ENCODE measurements at places on chromosomes 2 and 18.

DNA sequence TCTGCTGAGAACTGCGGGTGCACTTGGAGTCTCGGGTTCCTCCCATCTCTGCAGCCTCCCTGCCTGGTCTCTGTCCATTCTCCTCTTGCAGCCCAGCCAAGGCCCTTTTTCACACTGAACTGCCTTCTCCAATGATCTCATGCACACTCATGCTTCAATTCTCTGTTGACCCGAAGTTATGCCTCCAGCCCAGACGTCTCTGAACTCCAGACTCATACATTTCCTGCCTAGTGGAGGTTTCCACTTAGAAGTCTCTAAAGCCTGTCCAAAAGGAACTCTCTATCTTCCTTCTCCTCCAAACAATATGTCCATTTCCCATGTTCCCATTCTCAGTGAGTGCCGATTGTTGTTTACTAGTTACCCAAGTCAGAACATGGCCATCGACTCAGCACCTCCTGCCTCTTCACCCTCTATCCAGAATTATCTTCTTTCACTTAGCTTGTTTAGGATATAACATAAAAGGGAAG is 155.2 kb downstream of the IRS1 start:
- DNase-seq: no peak

DNA sequence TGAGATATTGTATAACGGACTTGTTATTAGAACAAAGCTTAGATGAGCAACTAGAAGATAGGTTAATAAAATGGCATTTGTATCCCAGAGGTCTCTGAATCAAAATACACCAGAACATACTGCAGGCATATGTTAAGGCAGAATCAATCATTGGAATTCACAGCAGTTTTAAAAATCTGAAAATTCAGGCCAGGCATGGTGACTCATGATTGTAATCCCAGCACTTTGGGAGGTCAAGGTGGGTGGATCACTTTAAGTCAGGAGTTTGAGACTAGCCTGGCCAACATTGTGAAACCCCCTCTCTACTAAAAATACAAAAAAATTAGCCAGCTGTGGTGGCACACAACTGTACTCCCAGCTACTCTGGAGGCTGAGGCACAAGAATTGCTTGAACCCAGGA is 405.2 kb downstream of the ZEB2 start:
- no peak for DNase-seq

GRCh38 chr2:70850925-70851324 is 15.3 kb upstream of the CD207 start:
- no peak for DNase-seq

DNA sequence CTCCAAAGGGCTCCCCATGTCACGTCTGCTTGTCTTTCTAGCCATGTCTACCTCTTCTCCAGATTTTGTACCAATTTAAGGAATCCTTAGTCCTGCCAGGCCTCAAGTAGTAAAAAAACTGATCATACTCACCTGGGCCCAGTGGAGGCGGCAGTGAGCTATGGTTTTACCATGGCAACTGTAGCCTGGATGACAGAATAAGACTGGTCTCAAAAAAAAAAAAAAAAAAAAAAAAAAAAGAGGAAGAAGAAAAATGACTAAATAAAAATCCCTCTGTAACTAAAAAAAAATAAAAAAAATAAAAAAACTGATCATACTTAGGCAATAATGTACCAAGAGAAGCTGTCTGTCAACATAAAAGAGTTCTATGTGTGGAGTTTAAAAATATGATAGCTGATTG is 221.6 kb downstream of the NR4A2 start:
- no peak for DNase-seq

DNA sequence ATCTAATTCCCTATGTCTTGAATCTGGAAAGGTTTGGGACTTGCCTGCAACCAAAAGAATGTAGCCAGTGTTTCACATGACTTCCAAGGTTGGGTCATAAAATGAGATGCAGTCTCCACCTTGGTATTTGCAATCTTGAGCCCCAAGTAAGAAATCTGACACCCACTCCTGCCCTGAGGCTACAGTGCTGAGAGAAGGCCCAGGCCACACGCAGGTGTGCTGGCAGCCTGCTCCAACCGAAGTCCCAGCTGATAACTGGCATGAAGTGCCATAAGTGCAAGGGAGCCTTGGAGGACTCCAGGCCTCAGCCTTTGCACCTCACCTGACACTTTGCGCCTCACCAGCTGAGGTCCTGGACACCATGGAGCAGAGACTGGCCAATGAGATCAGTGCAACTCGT is 182.7 kb downstream of the ANAPC1 start:
- no peak for DNase-seq

GRCh38 chr2:71492112-71492511 is 38.8 kb downstream of the DYSF start:
- no peak for DNase-seq

- no peak for DNase-seq
Measured at GRCh38 chr2:88080545-88080944, 12.9 kb downstream of the SMYD1 start.

Data from GM04504 (cell line).